ENCODE measurements at places on chromosomes 5 and 9. TPM values are rescaled to one million over a fixed set of nuclear protein-coding genes. Genes with fewer than 3 reads are reported as not detected.

Gene CYSRT1
- total RNA-seq, result 0.33 TPM

Gene ANKRD20A1
- total RNA-seq, result not detected

Gene CACFD1
- total RNA-seq, result 3.8 TPM

- H3K36me3 ChIP-seq, result no peaks in the 10 kb centered on the region
- no peaks in the 10 kb centered on the region for H3K4me1 ChIP-seq
- no peak overlapping the region for H3K27ac ChIP-seq
- DNase-seq, result no peak
- no peak overlapping the region for H3K4me3 ChIP-seq
Measured at GRCh38 chr5:97245386-97245785, 62.3 kb upstream of the RIOK2 start.

GRCh38 chr5:35484241-35484640 is 133.4 kb upstream of the SPEF2 start:
- no peak for DNase-seq
- no peaks in the 10 kb centered on the region for H3K36me3 ChIP-seq
- H3K4me1 ChIP-seq, result no peaks in the 10 kb centered on the region
- H3K27me3 ChIP-seq, result no peaks in the 10 kb centered on the region

DNA sequence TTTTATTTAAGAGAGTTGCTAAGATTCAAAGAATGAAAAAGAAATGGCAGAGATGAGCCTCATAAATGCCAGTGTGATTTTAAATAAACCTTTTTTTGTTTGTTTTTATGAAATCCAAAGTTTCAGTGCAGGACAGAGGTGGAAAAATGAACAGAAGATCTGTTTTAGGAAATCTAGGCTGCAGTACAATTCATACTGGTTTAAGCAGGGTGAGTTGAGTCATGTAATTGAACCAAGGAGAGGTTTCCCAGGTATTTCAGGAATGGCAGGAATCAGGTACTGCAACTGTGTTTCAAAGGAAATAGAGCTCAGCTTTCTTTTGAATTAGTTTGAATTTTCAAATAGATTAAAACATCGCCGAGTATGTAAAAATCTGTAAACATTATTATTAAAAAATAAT is 3.0 kb upstream of the ANKRD31 start:
- DNase-seq, result no peak
- H3K36me3 ChIP-seq, result no peaks in the 10 kb centered on the region
- H3K27ac ChIP-seq, result no peak overlapping the region

DNA sequence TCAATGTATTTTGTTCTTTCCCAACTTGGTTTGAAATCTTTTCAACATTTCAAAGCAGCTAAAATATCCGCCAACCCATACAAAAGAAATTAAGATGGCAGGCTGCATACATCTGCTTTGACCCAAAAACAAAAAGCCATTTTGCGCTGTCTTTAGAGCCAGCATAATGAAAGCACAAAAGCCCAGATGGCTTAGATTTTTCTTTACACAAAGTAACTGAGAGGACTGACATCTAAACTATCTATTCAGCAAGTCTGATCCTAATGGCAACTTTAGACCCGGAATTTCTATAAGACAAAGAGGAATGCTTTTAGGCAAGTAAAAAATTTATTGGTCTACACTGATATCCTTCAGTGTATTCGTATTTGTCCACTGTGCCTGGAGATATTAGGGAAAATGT is 86.3 kb downstream of the MYO10 start:
- H3K36me3 ChIP-seq, result no peaks in the 10 kb centered on the region
- H3K27me3 ChIP-seq, result no peaks in the 10 kb centered on the region
- H3K4me1 ChIP-seq, result no peaks in the 10 kb centered on the region
- no peak for DNase-seq
- H3K4me3 ChIP-seq, result no peak overlapping the region

DNA sequence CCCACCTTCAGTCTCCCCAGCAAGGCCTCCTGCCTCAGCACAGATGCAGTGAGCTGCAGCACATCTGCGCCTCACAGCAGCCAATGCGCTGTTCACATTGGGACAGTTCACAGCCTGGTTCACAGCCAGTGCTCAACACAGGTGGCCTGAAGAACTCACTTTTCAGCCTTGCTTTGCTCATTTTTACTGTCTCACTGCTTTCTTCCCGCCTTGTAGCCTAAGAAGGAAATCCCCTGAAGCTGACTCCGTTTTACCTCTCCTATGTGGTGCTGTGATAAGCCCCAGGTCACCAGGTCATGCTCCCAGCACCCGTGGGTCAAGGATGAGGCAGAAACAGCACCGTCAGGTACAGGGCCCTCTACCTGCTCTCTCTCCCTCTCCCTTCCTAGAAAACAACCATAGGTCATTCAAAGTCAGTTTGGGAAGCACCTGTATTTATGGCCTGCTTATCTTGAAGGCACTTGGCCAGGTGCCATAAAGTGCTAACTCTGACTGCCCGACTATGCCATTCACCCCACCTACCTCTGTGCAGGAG is 1.1 kb downstream of the GCNT4 start:
- H3K36me3 ChIP-seq, result peaks cover 13% of the 10 kb centered on the region
- H3K27me3 ChIP-seq, result no peaks in the 10 kb centered on the region
- peaks cover 62% of the 10 kb centered on the region for H3K4me1 ChIP-seq
- peak; percentile 72 for DNase-seq
- peak overlapping the region; percentile 72 for H3K4me3 ChIP-seq

DNA sequence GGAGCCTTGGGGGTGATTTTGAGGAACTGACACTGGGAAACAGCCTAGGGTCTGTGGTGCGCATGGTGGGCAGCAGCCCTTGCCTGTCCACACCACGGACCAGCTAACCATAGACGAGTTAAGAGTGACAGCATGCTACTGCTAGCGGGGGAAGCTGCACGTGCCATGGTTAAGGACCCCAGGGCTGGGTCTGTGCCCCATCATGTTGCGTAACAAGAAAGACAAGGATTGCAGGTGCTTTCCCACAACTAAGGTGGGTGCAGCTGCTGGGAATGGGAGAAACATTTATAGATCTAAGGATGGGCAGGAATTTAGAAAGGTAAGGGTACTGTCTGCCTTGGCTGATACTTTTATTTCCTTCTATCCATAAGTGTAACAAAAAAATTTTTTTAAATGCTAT is 17.9 kb upstream of the KCNMB1 start:
- no peak for DNase-seq
- no peaks in the 10 kb centered on the region for H3K27me3 ChIP-seq
- H3K4me1 ChIP-seq, result no peaks in the 10 kb centered on the region
- H3K27ac ChIP-seq, result no peak overlapping the region

DNA sequence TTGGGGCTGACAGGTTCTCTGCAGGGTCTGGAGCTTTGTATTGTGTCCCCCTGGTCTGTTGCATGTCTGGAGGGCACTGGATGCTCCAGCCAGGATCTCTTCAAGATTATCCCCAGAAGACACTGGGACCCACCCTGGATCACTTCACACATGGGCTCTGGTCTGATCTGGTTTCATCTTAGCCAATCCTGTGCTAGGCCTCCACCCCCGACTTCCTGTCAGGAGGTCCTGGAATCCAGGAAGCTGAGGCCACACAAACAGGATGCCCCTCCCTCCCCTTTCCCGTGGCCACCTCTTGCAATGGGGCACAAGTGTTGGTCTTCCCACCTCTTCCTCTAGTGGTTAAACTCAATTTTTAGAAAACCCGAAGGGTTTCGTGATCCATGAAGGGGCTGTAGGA is 242.6 kb upstream of the MVB12B start:
- no peak overlapping the region for H3K4me3 ChIP-seq
- no peak for DNase-seq
- H3K36me3 ChIP-seq, result no peaks in the 10 kb centered on the region
- peaks cover 10% of the 10 kb centered on the region for H3K4me1 ChIP-seq
- H3K27me3 ChIP-seq, result peaks cover 6% of the 10 kb centered on the region
- H3K27ac ChIP-seq, result no peak overlapping the region

- no peak overlapping the region for H3K4me3 ChIP-seq
- H3K4me1 ChIP-seq, result peaks cover 54% of the 10 kb centered on the region
- DNase-seq, result no peak
- H3K27me3 ChIP-seq, result peaks cover 75% of the 10 kb centered on the region
Measured at GRCh38 chr5:88144219-88145001, 124.2 kb downstream of the TMEM161B start.

- no peaks in the 10 kb centered on the region for H3K36me3 ChIP-seq
- no peaks in the 10 kb centered on the region for H3K4me1 ChIP-seq
- no peak overlapping the region for H3K27ac ChIP-seq
- H3K4me3 ChIP-seq, result no peak overlapping the region
Measured at GRCh38 chr5:14136228-14136627, 6.9 kb upstream of the TRIO start.

GRCh38 chr9:124342776-124343485 is 72.3 kb downstream of the PSMB7 start:
- H3K27ac ChIP-seq, result no peak overlapping the region
- no peaks in the 10 kb centered on the region for H3K4me1 ChIP-seq
- H3K36me3 ChIP-seq, result no peaks in the 10 kb centered on the region
- H3K4me3 ChIP-seq, result no peak overlapping the region
- DNase-seq, result no peak

DNA sequence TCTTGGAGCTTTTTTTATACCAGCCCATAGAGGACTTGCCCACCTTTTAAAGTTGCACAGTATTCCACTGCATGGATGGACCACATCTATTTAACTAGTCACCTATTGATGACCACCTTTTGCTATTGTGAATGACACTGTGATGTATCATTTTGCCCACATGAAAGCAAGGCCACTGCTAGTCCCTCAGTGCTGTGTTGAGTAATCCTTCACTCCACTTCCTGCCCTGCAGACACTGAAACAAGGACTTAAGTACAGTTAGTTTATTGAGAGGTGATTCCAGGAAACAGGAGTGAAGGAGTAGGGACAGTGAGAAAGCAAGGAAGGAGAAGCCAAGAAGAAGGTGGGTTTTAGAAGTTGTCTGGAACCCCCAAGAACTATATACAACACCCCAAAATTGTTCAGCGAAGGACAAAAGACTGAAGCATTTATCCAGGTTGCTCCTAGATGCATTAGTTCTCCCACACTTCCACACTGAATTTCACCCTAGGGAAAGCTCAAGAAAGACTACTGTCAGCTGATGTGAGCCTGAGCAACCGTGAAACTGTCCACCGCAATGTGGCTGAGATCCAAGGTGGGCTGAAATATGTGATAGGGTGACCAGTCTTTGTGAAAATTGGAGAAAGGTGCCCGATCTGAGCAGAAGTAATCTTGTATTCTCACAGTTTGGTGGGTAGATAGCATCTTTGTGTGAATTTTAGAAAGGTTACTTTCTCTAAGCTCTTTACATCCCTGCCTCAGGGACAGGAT is 45.2 kb upstream of the ANKRD31 start:
- H3K4me1 ChIP-seq, result no peaks in the 10 kb centered on the region
- no peak overlapping the region for H3K27ac ChIP-seq
- no peak overlapping the region for H3K4me3 ChIP-seq
- no peak for DNase-seq
- H3K36me3 ChIP-seq, result no peaks in the 10 kb centered on the region

DNA sequence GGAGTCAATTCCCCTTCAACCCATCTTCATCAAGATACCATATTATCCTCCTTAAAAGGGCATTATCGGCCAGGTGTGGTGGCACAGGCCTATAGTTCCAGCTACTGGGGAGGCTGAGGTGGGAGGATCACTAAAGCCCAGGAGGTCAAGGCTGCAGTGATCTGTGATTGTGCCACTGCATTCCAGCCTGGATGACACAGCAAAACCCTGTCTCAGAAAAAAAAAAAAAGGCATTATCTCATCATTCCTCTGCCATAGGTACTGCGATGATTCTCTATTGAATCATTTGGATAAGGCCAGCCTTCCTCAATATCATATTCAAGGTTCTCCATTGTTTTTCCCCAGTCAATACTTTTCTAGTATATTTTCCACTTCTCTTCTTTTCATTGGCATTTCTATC is 39.2 kb upstream of the RAB3C start:
- H3K4me1 ChIP-seq, result no peaks in the 10 kb centered on the region
- no peak overlapping the region for H3K27ac ChIP-seq
- DNase-seq, result no peak
- no peaks in the 10 kb centered on the region for H3K36me3 ChIP-seq

- peak; percentile 73 for DNase-seq
- peak overlapping the region; percentile 69 for H3K27ac ChIP-seq
- peaks cover 38% of the 10 kb centered on the region for H3K4me1 ChIP-seq
- peak overlapping the region; percentile 38 for H3K4me3 ChIP-seq
- no peaks in the 10 kb centered on the region for H3K36me3 ChIP-seq
Measured at GRCh38 chr9:120710110-120710981, 3.9 kb downstream of the MEGF9 start.

- no peak overlapping the region for H3K27ac ChIP-seq
- peaks cover 61% of the 10 kb centered on the region for H3K4me1 ChIP-seq
- no peak for DNase-seq
- peaks cover 51% of the 10 kb centered on the region for H3K27me3 ChIP-seq
- peak overlapping the region; percentile 82 for H3K4me3 ChIP-seq
Measured at GRCh38 chr9:99823681-99824377, 2.1 kb downstream of the NR4A3 start.

DNA sequence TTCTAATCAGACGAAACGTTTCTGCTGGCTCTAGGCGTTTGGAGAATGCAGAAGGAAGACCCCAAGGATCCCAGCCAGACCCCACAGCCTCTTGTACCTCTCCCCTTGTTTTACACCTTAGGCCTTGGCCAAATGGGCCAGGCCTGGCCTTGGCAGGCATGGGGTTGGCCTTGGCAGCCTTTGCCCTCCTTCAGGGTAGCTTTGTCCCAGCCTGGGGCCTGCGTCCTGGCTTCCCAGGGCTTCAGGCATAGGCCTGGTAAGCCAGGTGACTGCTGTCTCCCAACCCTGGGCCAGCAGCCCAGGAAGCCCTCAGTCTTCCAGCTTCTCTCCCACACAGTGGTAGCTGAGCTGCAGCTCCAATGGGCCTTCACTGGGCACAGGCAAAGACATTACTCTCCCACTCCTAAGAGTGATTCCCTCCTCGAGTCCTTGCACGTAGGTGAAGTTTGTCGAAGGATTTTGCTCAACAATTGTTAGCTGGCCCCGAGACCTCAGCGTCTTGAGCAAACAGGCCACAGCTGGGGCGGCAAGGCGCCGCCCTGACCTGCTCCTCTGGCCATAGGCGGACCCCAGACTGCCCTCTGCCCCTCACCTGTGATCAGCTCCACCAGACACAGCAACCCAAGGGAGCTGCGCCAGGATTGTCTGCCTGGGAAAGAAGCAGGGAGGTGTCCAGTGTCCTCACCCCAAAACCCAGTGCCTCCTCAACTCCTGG is 1.1 kb upstream of the PITX1 start:
- H3K4me3 ChIP-seq, result no peak overlapping the region
- no peaks in the 10 kb centered on the region for H3K36me3 ChIP-seq
- no peak for DNase-seq
- H3K4me1 ChIP-seq, result peaks cover 42% of the 10 kb centered on the region
- H3K27me3 ChIP-seq, result peaks cover 66% of the 10 kb centered on the region

GRCh38 chr9:113626735-113627495 is 163.4 kb downstream of the RGS3 start:
- no peaks in the 10 kb centered on the region for H3K36me3 ChIP-seq
- no peak overlapping the region for H3K4me3 ChIP-seq
- no peaks in the 10 kb centered on the region for H3K4me1 ChIP-seq
- H3K27ac ChIP-seq, result no peak overlapping the region

Data from CD4-positive, alpha-beta T cell (primary cell).